ENCODE measurements at places on chromosomes 16 and 17.

DNA sequence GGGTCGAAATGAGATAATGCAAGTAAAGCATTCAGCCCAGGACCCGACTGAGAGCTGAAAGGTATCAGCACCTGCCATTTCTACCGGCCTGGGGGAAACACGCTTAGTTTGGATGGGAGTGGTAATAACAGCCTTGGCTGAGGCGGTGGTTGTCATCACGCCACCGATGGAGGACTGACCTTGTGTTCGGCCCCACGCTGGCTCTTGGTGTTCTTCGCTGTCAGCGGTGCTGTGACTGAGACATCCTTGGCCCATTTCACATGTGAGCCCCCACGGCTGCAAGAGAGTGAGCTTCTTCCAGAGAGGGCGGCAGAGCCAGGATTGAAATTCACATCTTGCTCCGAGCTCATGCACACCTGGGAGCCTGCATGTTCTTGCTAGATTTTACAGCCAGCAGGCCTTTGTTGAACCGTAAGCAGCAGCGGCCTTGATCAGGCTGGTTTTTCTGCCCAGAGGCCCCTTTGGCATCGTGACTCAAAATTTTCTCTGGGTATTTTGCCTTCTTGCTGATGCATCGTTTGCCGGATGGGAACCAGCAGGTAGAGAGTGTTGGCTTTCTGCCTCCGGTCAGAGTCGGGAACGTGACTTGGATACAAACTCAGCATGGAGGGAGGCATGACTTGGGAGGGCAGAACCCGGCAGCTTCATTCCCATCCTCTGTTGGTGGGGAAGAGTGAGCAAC, 341.5 kb downstream of the SNX29 start:
- no peak for DNase-seq

- peak; percentile 79 for DNase-seq
Observed at GRCh38 chr16:2776500-2777139, 460 bp downstream of the ELOB start.

DNA sequence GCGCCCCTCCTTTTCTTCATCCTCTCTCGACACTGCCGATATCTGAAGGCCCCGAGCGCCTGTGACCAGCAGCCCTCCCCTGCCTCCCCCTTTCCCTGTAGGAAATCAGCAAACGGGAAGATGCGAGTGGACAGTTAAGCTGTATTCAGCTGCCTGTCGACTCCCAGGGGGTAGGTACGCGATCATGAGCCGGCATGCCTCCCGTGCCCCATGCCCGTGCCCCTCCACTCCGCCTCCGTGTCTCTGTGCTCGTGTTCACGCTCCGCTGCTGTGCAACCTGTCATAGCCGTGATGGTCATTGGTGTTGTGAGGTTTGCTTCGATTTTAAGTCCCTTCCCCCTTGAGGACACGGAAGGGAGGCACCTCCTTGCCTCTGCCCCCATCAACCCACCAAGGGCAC, 34.4 kb downstream of the CACNA1G start:
- no peak for DNase-seq

GRCh38 chr17:76983075-76983775, 115.0 kb downstream of the MGAT5B start:
- DNase-seq: no peak

DNA sequence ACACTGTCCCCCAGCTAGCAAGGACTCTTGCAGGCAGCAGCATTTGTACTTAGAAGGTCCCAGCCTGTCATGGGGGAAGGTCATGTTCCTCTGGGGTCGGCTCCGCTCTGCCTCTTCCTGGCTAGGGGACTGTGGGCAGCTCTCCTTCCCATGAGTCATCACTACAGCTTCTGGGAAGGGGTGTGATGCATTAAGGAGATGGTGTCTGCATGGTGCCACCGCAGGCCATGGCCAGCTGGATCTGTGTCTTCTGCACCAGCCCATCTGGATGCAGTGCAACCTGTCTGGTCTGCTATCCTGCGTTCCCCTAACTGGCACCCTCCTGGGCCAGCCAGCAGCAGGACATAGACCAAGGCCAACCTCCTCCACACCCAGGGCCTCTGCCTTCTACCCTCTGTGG, 6.3 kb downstream of the STARD3 start:
- DNase-seq: no peak

GRCh38 chr16:63980763-63981162, 1141.1 kb downstream of the CDH11 start:
- no peak for DNase-seq

- peak; percentile 86 for DNase-seq
Observed at GRCh38 chr16:66930189-66930588, 4.0 kb downstream of the CIAO2B start.

DNA sequence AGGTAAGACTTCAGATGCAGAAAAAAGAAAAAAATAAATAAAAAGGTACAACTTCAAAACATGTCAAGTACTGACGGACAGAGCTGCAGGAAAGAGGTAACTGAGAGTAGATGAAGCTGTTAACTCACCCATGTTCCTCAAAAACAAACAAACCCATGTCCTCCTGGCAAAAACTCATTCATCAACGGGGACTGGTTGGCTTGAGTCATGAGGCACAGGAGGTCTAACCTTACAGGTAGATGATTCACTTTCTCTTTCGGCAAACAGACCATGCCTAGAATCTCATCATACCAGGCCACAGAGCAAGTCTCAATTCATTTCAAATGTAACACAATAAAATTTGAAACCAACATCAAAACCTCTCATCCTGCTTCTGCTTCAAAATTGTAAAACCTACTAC, 12.3 kb upstream of the FASN start:
- no peak for DNase-seq

Measured in erythroblast (primary cell).